ENCODE measurements at places on chromosomes 3 and 15.

DNA sequence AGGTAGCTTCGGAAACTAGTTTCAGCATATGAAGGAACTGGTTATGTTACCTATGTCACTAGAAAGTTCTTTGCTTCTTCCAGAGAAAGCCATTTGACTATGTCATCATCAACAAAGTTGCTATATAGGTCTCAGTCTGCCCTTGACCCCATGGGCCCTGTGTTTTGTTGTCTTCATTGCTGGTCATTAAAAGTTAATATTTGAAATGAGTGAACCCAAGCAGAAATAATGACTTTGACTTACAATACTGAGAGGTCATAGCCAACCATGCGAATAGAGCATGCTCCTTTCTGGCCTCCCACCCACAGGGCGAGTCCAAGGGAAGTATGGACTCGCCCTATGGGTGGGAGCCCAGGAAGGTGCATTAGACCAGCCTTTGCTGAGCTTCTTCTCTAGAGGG lies 40.9 kb downstream of the APH1B start:
- no peak for DNase-seq

DNA sequence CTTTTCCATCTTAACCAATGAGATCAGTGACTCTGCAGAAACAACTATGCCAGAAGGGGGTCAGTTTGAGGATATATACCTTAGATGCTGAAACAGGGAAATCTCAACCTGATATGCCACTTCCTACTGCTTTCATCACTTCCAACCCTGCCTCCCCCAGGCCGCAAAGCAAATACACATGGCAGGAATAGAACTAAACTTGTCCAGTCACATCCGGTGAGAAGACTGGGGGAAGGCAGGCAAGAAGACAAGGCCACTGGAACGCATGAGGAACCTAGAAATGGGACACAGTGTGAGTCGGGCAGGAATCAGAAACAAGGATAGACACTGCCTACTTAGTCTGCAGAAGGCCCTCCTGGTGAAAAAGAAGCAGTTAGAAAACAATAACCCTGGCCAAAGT lies 90.6 kb downstream of the MYO5A start:
- DNase-seq = no peak

DNA sequence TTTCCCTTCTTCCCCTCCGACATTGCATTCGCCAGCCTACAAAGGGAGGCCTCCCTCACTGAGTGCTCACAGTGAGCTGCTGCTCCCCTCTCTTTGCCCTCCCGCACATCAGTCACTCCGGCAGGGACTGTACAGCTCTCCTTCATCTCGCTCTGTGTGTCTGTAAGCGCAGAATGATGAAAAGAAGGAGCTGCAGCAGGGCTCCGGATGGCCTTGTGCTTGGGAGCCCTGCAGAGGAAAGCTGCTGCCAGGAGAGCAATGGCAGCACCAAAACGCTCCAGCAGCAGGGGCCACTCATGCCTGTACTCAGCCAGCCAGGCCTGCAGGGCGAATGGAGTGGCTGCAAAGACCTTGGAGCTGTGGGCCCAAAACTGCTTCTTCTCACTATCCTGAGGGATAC lies 107.0 kb upstream of the NSMCE3 start:
- no peak for DNase-seq

- peak; percentile 75 for DNase-seq
Measured at GRCh38 chr15:63891079-63891767, 57.5 kb upstream of the HERC1 start.

GRCh38 chr15:68629519-68630210 lies 50.9 kb downstream of the CORO2B start:
- no peak for DNase-seq

- no peak for DNase-seq
Measured at GRCh38 chr3:189419038-189419437, 212.2 kb upstream of the TP63 start.

DNA sequence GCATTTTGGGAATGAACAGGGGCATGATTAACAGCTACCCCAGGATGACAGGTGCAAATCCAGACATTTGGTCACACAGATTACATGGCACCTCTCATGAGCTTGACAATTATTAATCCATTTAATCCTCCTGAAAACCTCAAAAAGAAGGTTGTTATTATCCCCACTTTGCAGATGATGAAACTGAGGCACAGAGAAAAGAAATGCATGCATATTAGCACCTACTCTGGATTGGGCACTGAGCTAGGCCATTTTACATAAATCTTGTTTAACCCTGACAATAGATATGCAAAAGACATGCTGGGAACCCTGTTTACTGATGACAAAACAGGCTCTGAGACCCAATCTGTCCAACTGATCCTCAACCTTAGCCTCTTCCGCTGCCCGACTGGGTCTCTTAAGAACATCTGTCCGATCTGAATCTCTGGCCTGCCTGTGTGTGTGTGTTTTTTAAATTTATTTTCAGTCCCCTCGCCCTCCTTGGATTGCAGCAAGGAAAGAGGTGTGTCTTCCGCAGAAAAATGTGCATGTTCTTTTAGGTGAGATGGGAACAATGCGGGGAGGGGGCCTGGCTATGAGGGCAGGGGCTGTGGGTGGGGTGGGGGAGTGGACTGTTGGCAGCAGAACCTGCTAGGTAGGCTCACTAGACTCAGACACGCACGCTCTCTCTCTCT lies 162.5 kb downstream of the WNT7A start:
- DNase-seq = no peak

DNA sequence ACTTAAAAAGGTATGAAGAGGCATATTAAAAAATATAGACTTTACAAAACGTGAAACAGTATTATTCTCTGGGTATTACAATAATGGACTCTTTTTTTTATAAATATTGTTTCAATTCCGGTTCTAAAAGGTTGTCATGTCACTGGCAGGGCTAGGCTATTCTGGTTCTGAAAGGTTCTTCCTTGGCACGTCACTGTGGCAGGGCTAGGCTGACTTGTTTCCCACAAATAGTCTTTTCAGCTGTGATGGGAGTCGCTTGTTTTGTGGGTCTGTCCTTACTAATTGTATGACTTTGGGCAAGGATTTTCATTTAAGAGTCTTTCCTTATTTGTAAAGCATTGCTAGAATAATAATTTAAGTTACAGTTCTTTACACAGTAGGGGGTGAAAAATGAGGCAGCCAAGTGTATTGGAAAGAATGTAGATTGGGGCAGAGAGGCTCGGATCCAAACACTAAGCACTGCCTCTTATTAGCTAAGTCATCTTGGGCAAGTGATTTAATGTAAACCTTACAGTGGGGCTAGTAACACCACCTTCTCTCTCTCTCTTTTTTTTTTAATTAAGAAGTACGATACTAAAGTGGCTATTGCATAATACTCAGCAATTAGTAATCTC lies 12.4 kb upstream of the MELTF start:
- DNase-seq = no peak

DNA sequence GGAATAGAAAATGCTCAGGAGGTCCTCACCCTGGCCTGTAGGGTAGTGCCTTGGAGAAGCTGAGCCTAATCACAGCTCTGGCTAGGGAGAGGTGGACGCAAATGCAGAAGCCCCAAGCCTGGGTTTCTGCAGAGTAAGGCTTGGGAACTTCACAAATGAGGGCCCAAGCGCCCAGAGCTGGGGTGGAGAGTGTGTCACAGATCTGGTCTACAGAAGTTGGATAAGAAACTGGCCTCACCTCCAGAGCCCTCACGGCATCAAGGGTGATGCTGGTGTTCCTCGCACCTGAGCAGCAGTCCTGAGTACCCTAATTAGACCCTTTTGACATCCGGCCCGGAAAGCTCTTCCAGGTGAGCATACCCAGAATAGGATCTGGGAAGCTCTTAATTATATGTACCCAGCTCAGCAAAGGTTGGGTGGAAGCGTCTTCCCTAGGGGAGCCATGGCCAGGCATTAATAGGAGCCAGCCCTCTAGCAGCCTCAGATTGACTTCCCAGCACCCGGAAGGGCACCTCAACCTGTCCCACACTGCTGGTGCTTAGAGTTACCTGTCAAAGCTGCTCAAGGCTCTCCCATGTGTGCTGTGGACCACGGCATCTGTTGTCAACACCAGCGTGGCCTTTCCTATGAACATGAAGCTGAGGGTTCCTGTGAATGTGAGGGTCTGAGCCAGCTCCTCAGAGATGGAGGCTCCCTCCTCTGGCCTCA lies 31.8 kb downstream of the RBM5 start:
- DNase-seq = no peak

DNA sequence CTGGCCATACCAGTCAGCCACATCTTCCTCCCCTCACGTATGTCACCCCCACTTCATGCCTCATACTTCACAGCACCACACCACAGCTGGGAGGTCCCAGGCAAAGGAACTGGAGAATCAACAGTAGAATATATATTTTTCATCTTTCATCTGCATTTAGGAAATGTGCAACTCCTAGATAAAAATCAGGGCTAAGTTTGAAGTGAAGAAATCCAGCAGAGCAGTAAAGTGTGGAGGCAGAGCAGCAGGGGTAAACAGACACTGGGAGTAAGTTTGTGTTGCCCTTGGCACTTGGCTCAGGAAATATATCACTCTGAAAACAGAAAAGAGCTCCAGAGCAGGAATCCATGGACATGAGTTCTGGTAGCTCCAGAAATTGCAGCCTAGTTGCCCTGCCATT lies 2.8 kb upstream of the HERC1 start:
- DNase-seq = no peak

- DNase-seq = no peak
Measured at GRCh38 chr3:60366486-60366885, 884.8 kb downstream of the FHIT start.

DNA sequence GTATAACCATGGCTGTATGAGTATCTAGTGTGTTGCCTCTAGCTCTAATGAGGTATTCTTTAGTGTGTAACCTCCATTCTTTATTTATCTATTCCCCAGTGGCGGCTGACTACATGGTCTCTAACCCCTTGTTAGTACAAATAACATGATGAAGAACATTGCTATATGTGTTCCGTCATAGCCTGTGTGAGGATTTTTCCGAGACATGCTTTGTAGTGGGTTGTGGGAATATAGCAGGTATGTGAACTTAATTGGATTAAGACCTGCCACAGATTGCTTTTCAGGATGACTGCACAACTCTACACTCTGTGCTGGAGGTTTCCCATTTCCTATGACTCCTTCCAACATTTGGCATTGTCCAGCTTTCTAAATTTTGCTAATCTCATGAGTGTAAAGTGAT lies 563.4 kb downstream of the ROBO1 start:
- DNase-seq = no peak
